ENCODE measurements at places on chromosomes 11 and 22.

DNA sequence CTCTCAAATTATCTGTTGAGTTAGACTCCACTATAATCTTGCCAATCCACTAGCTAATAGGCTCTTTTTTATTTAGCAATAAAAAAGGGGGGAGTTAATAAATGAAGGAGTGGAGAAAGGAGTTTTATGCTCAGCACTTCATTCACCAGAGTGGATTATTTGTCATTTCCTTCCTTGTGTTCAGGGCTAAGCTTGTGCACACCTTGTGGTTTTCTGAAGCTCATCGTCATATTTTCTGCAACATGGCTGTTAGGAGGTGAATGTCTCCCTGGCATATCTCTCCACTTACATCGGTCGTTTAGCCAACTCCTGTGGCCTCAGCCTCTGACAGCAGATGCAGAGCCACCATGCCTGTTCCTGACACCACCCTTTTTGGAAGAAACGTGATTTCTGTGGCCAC, 83.9 kb upstream of the MTNR1B start:
- DNase-seq = no peak

DNA sequence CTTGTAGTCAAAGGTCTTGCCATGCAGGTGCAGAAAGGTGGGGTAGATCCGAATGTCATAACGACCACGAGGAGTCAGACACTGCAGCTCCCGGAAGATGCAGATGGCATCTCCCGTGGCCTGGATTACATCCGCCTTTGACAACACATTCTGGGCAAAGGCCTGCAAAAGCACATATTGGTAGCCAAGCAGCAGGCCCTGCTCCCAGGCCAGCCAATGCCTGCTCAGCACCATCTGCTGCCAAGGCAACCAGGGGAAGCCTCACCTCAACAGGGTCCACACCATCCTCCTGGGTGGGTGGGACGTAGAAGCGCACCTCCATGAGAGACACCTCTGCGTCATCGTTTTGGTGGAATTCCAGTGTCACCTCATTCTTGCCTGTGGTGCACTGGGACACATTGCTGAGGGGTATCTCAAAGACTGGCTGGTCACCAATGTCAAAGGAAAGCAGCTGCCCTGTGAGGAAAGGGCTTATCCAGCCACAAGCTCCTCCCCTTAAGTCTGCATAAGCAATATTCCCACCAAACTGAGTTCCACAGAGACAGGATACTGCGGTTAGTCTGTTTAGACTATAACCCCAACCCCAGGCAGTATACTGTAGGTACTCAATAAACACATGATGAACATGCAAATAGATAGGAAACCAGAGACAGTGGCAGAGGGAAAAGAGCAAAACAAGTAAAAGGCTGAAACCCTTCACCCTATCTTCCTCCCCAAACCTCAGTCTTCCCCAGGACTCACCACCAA, 2.8 kb downstream of the SSRP1 start:
- no peak for DNase-seq

- DNase-seq = no peak
These were observed 32.6 kb downstream of the RRP8 start for GRCh38 chr11:6570691-6571427.

GRCh38 chr22:17429516-17429915, 60.3 kb downstream of the CECR2 start:
- no peak for DNase-seq

DNA sequence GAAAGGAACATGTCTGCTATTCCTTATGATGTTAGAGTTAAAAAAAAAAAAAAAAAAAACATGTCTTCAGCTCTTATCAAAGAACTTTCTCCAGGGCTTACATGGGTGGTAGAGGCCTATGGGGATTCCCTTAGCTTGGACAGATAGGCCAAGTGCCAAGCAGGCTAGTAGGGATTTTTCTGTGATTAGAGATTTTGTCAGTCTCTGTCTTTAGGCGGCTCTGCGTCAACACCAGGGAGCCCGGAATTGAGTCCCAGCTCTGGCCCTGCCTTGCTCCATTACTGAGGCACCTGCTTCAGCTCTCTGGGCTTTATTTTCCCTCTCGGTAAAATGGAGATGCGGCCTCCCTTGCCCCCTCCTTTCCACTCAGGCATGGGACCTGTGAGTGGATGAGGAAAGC, 13.1 kb downstream of the CRY2 start:
- DNase-seq = no peak

Measured in mucosa of descending colon (tissue), 3 donors.